Heart right ventricle (tissue), 16 donors: ENCODE measurements at places on chromosomes 1 and 21. TPM values are rescaled to one million over a fixed set of nuclear protein-coding genes. Genes with fewer than 3 reads are reported as not detected.

GRCh38 chr1:116252271-116252670, 120.8 kb upstream of the ATP1A1 start:
- DNase-seq, result no peak

DNA sequence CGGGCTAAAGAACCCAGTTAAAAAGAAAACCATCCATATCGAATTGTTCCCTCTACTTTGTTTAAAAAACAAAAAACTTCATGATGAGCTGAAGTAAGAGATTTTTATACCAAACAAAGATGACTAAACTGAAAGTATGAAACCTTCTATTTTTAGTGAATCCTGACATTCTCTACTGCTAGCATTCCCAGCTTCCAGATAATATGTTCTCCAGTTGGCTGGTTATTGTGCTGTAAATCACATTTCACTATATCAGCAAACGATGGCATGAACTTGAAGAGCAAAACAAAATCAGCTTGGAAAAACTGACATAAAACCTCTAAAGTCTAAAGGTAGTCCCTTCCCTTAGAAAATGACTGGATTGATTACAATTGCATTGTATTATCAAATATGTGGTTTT, 68.1 kb upstream of the APP start:
- no peak for DNase-seq

GRCh38 chr1:158924677-158925076, 6.7 kb upstream of the PYHIN1 start:
- DNase-seq, result no peak

GRCh38 chr1:171352554-171352953, 38.6 kb downstream of the FMO4 start:
- no peak for DNase-seq

DNA sequence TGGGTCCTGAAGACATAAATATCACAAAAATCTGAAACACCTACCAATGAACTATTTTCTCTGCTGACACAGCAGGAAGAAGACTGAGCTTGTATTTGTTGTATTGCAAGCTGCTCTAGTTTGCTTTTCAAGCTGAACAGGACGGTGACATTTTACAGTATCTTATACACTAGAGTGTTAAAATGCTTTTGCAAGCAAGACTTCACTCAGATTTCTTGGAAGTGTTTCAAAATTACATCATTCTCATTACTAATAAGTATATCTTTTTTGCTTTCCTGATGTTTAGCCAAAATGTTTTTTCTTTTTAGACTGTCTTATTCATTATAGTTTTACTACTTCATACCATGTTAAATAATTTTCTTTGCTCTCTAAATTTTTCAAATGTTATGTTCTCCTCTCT, 427.1 kb upstream of the CXADR start:
- no peak for DNase-seq

DNA sequence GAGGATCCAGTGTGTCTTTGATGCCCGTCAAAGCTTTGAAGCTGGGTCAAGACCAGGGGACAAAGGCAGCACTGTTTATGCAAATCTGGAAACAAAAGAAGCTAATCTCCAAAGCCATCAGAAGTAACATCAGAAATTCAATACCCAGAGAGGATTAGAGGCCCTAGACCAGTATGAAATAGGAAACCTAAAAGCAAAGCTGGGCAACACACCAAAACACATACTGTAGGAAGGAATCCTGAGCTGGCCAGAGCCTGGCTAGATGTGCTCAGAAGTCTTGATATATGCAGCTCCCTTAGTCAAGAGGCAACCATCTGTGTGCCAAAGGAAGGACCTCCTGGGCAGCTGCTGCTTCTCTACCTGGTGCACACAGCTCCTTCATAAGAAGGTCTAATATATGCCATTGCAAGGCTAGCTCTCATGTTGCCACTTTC, 12.3 kb downstream of the COLGALT2 start:
- DNase-seq, result no peak

- peak; percentile 52 for DNase-seq
Measured at GRCh38 chr1:211680752-211681327, 5.4 kb upstream of the NEK2 start.

DNA sequence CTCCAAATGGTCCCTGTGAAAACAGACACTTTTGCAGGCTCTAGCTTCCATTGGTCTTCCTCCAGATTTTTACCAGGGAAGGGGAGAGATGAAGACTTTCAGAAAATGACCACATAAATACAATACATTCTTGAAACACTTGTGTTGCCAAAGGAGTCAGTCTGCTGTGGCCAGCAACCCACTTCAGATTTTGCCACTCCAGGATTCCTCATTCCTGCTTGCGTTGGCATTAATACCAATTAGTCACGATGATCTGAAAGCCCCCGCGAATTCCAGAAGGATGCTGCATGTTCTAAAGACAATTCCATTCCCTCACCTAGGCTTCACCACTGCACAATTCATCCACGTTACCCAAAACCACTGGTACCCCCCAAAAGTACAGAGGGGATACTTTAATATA, 7.9 kb upstream of the BACE2 start:
- DNase-seq, result no peak

GRCh38 chr1:154329551-154330131, 4.3 kb downstream of the ATP8B2 start:
- DNase-seq, result no peak

- DNase-seq, result peak; percentile 66
Measured at GRCh38 chr1:56255516-56256152, 323.7 kb downstream of the PLPP3 start.

DNA sequence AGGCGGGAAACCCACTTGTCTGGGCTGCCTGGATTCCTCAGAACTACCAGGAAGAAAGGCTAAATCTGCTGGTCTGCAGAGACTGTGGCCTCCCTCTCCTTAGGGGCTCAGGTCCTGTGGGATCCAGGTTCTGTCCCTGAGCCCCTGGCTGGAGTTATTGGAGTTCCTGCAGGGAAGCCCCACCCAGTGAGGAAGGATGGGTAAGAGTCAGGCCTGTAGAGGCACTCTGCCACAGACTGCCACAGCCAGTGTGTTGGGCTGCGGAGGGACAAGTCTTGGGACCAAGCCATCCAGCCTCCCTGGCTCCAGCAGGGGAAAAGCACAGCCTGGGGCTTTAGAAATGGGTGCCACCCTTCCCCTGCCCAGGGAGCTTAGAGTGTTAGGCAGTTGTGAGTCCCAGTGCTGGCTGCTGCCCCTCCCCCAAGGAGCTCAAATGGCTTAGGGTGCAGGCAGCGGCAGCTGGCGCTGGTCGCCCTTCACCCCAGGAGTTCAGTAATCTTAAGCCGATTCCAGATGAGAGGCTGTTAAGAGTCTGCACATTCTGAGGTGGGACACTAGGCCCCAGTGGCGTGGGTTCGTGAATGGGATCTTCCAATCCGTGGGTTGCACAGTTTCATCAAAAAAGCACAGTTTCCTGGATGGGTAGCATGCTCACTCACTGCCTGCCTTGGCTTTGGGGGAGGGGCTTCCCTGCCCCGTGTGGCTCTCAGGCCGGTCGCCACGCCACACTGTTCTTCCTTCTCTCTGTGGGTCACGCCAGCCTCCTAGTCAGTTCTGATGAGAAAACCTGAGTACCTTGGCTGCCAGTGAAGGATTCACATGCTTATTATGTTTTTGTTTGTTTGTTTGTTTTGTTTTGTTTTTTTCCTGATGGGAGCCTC, 57.6 kb upstream of the FMO3 start:
- DNase-seq, result no peak

FAM177B gene
- total RNA-seq, result not detected

UBL4B gene
- total RNA-seq, result not detected

MRPS6 gene
- total RNA-seq, result 63.3 TPM

KRTAP10-12 gene
- total RNA-seq, result not detected

UBE2J2 gene
- 30.0 TPM for total RNA-seq
